Astrocyte (in vitro differentiated cells and primary cell): ENCODE measurements at places on chromosomes 7 and 10. TPM values are rescaled to one million over a fixed set of nuclear protein-coding genes. Genes with fewer than 3 reads are reported as not detected.

The CDK13 gene
- total RNA-seq = 43.7 and 45.3 TPM in 2 replicates

DNA sequence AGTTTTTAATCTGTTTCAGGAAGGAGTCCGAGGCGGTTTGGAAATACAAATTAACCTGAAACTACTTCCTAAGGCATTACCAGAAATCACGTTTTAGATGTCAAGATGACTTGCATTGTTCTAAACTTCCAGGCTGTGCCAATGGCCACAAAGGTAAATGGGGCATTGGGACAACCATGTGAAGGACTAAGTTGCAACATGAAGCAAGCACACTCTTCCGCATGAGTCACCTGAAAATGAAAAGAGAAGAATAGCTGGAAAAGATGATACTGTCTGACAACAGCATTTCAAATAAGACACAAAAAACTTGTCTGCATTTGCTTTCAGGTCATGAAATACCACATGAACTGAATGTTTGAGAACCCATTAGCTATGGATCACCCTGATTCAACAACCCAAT is 262.1 kb downstream of the AHR start:
- no peak for DNase-seq

The CCDC172 gene
- not detected in 2 replicates for total RNA-seq

DNA sequence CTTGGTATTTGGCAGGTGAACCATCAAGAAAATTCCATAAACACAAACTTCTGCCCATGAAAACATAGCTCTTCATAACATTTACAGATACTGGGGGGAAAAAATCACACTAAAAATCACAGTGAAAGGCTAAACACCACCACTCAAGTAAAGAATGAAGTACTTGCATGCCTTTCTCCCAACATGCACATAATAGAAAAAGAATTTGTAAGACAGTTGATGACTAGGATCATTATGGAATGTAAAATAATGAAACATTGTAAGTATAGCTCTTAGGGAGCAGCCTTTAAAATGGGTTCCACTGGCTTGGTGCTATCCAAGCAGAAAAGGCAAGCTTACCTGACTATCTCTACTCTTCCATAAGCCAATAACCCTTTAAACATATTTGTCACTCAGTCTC is 299.9 kb upstream of the LRRN3 start:
- DNase-seq = peak; percentile 4

- DNase-seq = no peak
These were observed 252.2 kb upstream of the YAE1 start for GRCh38 chr7:39313974-39314373.
